ENCODE measurements at places on chromosomes 6 and 20.
A peak's percentile ranks its signal among the peaks of the same experiment; 100 is the strongest.

GRCh38 chr20:745683-746301 is 22.5 kb downstream of the SLC52A3 start:
- DNase-seq: no peak

DNA sequence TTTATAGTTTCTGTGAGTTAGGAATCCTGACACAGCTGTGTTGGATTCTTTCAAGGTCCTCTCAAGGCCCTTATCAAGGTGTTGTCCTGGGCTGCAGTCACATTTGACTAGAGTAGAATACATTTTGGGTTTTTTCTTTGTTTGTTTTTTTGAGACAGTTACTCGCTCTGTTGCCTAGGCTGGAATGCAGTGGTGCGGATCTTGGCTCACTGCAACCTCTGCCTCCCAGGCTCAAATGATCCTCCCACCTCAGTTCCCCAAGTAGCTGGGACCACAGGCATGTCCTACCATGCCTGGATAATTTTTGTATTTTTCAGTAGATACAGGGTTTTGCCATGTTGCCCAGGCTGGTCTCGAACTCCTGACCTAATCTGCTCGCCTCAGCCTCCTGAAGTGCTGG is 15.7 kb downstream of the NFYA start:
- no peak for DNase-seq

GRCh38 chr6:101666256-101666655 is 272.7 kb downstream of the GRIK2 start:
- no peak for DNase-seq

GRCh38 chr20:47281376-47281775 is 75.1 kb downstream of the ZMYND8 start:
- DNase-seq: no peak

DNA sequence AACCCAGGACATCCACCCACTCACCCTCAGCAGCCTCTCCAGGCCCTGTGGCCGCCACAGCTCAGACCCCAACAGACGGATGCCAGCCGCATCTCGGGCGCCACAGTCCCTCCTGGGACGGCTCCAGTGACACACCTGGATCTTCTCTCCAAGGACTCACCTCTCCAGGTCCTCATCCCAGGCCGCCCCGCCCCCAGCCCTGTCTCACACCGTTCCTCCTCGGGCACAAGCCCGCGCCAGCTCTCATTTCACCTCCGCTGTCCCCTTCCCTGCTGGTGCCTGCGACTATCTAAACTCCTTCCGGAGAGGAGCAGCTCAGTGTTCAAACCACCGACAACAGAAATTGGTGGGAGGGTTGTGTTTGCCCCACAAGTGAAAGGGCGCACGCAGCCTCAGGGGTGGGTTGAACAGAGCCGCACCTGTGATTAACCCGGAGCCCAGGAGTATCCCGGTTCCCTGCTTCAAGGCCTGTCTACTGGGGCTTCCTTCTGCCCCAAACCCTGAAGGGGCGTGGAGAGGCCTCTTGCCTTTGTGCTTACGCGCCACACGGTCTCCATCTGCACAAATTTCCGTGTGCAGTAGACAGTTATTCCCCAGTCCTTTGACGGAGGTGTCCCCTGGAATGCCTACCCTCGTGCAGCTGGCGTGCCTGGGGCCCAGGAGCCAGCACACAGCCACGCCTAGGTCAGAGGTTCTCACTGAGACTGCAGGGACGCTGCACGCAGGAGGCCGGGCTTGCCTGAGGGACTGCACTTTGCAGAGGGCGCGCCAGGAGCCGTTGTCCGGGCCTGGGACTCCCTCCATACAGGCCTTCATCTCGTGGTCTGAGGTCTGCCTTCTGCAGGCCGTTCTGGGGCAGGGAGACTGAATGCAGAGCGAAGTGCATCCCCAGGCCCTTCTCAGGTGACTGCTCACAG is 232.7 kb downstream of the DLL1 start:
- peak; percentile 11 for DNase-seq

DNA sequence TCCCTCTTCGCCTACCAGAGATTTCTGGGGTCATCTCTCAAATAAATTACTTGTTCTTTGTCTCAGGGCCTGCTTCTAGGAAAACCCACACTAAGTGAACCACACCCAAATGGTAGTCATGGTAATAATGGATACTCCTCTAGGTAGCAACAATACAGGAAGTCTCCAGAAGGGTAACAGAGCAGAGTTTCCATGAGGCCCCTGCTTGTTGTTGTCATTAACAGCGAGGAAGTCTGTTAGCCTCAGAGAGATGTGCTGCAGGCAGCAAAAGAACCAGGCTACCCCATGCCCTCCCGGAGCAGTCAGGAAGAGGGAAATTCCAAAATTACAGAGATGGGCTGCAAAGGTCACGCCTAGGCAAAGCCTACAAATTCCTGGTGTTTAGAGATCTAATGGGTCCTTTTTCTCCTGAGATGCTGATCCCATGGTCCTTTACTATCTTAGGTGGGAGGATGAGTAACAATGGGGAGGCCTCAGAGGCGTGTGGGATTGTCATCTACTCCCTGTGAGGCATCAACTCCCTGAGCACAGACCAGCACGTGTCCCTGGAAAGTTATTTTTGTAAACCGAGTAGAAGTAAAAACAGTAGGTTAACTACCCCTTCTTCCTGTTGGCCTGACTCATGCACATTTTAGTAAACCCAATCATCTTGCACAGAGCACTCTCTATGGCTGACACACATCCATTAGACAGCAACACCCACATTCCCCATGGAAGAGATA is 10.1 kb downstream of the ISM1 start:
- no peak for DNase-seq

- DNase-seq: no peak
Observed at GRCh38 chr20:52829111-52829510, 143.0 kb upstream of the TSHZ2 start.

DNA sequence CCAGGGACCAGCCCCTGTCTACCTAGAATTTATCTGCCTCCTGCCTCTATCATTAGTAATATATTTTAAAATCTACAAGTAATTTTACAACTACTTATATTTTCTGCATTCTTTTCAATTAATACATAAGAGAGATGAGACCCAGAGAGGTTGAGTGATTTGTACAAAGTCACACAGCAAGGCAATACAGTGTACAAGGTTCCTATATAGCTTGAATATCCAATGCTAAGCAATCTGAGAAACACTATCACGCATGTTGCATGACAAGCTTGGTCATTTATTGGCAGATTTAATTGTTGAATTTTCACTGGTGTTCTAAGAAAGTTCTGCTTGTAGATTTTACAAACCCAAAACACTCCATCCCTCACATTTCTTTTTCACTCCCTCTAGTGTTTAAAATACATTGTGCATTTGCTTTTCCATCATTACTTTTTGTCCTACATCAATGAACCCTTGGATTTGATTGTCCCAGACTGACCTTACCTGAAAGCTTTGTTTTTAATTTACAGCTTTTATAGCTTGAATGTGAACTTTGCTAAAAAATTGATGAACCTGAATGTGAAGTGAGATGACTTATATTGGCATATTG is 520.9 kb upstream of the CITED2 start:
- DNase-seq: no peak

DNA sequence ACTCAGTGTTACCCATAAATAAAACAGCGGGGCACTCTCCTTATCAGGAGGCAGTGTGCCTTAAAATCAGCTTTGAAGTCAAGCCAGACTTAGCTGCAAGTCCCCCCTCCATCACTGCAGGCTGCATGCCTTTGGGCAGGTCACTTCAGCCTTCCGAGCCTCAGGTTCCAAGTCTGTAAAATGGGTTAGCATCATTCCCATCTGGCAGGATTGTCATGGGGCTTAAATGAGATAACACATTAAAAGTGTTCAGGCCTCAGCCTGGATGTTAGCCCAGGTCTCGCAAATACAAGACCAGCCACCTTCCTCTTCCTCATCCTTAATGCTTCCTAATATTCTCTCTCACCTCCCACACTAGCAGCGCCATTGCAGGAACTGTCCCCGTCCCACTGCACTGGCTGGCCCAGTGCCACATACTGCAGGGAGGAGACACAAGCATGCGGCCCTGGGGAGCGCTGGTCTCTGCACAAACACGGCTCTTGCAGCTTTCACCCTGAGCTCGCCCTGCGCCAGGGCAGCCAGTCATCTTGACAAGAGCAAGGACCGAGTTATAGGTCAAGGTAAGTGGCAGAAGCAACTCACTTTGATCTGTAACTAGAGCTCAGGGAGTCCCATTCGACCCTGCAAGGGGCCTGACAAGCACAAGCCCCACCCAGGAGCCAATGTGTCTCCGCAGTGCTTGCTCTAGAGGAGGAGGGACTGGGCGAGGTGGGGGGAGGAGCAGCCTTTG is 564.6 kb upstream of the AGPAT4 start:
- no peak for DNase-seq

DNA sequence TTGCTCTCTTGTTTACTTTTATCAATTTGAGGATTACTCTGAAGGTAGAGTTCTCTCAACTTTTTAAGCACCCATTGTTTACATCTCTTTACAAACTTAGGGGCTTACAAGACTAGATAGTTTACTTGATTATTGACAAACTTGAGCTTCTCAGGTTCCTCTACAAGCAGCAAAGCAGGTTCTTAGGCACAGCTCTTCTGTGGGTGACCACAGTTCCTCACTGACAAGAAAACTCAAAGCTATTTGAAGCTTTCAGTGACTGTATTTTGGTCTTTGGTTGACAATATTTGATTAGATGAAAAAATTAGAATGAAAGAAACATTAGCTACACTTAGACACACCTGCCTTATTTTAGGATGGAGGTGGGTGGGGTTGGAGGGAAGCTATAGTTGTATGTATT is 327.3 kb upstream of the RUNX2 start:
- no peak for DNase-seq

DNA sequence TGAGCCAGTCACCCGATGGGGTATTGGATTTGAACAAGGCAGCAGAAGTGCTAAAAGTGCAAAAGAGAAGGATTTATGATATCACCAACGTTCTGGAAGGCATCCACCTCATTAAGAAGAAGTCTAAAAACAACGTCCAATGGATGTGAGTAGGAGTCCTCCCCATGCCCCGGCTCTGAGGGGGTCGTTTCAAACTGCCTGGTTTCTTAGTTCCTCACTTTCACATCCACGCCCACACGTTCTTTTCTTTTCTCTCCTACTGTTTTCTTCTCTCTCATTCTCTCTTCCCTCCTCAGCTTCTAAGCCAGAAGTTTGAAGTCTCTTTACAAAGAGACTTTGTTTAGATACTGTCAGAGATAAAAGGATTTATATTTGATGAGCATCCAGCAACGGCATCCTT is 53.0 kb upstream of the CDKAL1 start:
- DNase-seq: no peak

DNA sequence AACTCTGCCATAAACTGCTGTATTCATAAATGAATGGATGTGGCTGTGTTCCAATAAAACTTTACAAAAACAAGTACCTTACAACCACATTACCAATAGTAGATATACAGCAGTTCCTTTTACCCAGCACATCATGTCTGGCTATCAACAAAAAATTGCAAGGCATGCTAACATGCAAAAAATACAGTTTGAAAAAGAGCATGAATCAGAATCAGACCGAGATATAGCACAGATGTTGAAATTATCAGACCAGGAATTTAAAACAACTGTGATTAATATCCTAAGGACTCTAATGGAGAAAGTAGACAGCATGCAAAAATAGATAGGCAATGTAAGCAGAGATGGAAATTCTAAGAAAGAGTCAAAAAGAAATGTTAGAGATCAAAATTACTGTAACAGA is 8.4 kb upstream of the NUS1 start:
- DNase-seq: no peak

- DNase-seq: no peak
Observed at GRCh38 chr6:15477746-15478145, 185.1 kb downstream of the DTNBP1 start.

GRCh38 chr6:136628996-136629395 is 78.8 kb upstream of the MAP7 start:
- DNase-seq: no peak

DNA sequence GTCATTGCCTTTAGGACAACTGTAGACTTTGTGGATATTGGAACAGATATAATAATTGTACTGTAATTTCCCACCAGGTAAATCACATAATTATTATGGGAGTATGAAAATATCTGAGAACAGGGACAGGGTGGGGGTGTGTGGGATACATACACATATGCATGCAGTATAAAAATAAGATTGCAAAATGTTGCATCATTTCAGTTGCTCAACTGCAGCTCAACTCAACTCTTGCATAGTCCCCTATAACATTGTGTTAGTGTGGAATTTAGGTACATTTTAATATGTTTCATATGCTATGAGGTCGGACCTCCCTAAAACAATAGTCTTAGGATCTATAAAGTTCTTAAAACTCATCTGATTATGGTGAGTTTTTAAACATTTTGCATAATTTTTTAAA is 275.0 kb upstream of the FLRT3 start:
- DNase-seq: no peak

DNA sequence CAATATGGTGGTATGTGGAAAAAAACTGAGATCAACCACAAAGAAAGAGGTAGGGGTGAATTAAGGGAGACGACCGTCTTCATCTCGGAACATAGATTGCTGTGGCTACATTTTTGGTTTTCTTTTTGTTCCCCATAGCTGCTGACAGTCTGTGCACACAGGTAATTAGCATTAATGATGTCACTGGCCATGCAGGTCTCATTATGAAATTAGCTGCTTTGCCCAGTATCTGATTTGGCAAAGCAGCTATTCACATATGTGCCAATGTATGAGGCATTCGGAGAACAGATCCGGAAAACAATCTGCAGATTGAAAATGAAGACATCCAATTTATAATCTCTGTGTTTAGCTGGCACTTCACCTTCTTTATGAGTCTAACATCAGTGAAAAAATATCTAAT is 13.1 kb downstream of the NOX3 start:
- no peak for DNase-seq

- no peak for DNase-seq
Observed at GRCh38 chr6:15876406-15876805, 213.6 kb upstream of the DTNBP1 start.

DNA sequence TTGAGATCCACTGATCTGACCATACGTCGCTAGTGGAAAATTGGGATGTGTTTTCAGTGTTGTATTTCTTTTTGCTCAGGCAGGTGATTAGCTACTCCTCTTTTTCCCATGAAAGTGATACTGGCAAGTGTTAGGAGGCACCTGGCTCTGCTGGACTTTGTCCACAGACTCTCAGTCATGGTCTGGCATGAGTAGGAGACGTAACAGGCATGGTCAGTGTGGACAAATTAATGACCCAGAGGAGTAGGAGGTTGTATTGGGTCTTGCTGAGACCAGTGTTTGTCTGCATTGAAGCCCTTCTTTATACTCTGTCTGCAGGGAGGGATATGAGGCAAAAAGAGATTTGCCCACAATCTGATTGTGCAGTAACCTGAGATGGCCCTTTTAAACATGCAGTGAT is 178.7 kb downstream of the DTNBP1 start:
- no peak for DNase-seq

DNA sequence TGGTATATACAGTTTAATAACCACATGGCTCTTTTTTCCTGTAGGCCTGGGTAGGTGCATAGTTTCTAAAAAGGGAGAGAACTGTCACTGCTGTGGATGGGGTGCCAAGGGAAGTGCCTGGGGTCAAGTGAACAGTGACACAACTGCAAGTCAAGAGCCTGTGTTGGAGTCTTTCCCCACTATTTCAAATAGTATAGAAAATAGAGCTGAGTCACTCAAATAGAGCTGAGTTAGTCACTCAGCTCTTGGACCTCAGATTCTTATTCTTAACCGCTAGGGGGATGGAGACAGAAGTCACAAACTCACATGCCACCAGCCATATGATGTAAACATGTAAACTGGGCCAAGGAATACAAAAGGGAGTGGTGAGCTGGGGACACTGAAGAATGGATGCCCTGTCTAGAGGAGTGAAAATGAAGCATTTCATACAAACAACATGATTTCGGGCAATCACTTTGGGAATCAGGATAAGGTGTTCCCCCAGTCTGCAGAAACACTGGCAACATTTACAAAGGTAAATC is 2.1 kb downstream of the NQO2 start:
- peak; percentile 52 for DNase-seq
